C1 segment of cervical spinal cord (tissue), 14 donors: ENCODE measurements at places on chromosomes 7 and 10.

DNA sequence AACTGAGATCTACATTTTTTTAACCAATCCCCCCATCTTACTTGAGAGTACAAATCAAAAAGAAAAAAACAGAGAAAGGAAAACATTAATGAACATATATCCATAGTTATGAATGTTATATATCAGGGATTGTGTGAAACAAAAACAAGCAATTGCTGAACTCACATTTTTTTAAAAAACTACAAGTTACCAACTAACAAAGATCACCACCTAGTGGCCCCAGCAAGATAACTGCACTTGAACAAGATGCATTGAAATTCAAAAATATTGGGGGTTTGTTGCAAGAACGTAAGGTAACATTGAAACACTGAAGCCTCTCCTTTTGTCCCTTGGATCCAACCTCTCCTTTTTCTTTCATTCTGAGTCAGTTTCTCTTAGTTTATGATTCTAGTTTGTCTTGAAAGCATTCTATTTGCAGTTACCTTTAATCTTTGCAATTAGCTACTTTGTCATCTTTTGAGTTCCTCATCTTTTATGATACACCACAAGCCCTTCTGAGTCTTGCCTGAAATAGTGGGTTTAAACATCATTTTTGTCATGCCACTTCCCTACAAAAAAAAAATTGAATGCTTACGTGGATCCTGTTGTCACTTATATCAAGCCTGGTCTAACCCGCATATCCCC lies 87.3 kb upstream of the TES start:
- DNase-seq = no peak

- no peak for DNase-seq
Observed at GRCh38 chr10:110746969-110747608, 103.0 kb downstream of the RBM20 start.

- no peak for DNase-seq
Observed at GRCh38 chr10:14173391-14173705, 157.4 kb downstream of the FRMD4A start.

DNA sequence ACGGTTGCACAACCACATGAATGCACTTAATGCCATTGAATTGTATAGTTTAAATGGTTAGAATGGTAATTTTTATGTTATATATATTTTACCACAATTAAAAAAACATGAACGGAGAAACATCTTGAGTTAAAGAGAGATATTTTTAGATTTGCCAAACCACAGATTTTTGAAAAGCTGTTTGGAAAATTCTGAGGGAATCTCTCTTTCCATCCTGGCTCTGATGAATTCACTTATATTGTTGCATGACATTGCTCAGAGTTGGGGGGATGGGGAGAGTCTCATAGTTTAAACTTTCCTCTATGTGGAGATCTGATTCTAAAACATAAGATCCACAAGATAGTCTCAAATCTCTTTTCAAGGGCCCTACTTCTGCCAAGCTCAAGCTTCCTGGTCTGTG lies 275.0 kb upstream of the NPVF start:
- no peak for DNase-seq

DNA sequence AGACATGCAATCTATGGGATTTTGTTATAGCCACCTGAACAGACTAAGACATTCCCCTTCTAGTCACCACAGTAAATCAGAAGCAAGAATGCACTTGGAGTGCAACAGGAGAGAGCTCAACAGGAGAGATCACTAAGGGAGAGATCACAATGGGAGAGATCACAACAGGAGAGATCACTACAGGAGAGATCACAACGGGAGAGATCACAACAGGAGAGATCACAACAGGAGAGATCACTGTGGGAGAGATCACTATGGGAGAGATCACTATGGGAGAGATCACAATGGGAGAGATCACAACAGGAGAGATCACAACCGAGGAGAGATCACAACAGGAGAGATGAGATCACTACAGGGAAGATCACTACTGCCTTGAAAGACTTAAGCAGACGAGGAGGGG lies 238.5 kb upstream of the PITRM1 start:
- no peak for DNase-seq

DNA sequence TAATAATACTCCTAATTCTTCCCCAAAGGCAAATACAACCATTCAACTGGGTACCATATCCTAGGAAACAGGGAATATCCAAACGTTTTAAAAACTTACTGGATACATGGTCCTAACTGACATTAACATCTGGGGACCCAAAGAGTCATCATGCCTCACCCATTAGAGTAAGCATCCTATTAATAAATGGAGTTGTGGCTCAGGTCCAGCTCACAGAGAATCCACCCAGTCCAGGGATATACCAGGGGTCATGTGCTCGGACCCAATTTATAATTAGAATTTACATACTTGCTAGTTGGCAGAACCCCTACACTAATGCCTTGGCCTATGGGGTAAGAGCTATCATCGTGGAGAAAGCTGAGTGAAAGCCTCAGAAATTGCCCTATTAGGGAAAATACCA lies 670.0 kb downstream of the XPNPEP1 start:
- DNase-seq = no peak

DNA sequence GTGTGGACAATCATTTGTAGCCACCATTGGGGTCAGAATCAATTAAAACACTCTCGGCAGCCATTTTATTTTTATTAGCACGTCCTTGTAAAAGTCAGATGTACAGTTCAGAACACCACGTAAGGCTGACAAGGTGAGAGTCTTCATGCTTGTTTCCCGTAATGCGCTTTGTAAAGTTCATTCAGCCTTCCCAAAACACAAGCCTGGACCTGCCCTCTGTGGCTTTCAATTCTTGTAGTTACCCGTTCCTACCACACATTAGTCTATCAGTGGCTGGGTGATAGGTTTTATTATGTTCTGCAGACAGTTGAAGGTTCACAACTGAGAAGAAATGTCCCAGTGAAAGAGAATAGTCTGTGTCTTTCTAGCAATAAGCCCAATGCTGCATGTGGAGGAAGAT lies 35.4 kb downstream of the GAD2 start:
- DNase-seq = no peak

DNA sequence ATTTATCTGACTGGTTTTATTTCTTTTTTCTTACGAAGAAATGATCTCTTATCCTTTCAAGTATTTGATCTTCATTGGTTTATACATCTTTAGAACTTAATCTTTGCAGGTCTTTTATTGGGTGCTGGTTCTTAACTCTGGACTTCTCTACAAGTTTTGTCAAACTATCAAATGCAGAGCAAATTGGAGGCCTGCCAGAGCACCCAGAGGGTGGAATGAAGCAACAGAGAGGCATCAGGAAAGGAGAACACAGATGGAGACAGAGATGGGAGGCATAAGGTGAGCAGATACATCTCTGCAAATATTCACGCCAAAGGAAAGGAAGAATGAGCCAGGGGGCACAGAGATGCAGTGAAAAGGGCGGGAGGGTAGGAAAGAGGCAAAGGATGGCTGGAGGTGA lies 130.3 kb downstream of the PKD1L1 start:
- DNase-seq = no peak

DNA sequence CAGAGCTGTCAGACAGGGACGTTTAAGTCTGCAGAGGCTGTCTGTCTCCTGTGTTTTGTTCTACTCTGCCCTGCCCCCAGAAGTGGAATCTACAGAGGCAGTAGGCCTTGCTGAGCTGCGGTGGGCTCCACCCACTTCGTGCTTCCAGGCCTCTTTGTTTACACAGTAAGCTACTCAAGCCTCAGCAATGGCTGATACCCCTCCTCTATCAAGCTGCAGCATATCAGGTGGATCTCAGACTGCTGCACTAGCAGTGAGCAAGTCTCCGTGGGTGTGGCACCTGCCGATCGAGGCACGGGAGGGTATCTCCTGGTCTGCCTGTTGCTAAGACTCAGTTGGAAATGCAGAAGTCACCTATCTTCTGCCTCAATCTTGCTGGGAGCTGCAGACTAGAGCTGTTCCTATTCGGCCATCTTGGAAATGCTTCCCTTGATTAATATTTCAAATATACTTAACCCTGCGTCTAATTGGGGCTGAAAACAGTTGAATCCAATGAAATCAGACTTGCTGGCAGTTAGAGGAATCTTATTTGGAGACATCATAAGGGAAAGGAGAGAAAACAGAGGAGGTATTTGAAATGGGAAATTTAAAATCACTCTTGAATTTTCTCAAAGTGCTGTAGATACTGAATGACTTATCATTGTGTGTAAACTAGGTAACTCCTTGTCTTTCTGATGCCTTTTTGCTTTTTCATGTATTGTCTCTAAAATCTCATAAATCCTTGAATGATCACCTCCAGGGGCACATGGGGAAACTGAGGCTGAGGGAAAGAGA lies 13.8 kb upstream of the CYP3A5 start:
- no peak for DNase-seq

- DNase-seq = no peak
Observed at GRCh38 chr10:34280599-34281374, 534.3 kb downstream of the PARD3 start.

GRCh38 chr10:42578019-42578418 lies 60.4 kb downstream of the ZNF33B start:
- DNase-seq = no peak

GRCh38 chr7:55477781-55478374 lies 94.4 kb downstream of the VOPP1 start:
- no peak for DNase-seq
